Aorta (tissue), 5 donors: ENCODE measurements at places on chromosomes 7 and 10.

DNA sequence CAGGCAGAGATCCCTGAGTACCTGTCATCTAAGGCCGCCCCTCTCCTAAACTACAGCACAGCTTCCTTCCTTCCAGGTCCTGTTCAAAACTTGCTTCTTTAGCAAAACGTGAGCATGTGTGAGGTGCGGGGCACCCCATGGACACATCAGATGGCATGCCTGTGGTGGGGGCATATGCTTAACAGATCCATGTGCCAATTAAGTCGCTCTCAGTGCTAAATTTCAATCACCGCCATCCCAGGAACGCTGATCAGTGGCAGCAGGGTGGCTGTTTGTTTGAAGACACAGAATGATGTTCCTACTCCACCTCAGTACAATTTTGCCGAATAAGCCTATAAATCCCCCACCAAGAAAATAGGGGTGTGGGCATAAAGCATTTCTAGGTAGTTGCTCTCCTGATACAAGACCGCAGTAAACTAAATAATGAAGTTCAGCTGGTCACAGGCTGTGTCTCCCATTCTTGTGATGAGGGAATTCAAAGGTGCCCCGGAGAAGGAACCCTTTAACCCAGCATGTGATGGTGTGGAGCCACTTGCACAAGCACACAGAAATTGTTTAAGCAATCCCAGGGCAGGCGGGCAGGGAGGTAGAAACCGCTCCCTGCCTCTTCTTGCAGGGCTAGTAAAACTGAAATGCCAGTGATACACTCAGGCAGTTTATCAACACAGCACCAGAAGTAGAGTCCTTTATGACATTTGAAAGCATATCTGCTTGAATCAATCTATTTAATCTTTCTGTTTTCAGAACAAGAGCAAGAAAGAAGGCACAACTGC lies 205.7 kb downstream of the SORCS1 start:
- DNase-seq: no peak

- DNase-seq: no peak
Measured at GRCh38 chr10:124346831-124347230, 71.9 kb downstream of the OAT start.

DNA sequence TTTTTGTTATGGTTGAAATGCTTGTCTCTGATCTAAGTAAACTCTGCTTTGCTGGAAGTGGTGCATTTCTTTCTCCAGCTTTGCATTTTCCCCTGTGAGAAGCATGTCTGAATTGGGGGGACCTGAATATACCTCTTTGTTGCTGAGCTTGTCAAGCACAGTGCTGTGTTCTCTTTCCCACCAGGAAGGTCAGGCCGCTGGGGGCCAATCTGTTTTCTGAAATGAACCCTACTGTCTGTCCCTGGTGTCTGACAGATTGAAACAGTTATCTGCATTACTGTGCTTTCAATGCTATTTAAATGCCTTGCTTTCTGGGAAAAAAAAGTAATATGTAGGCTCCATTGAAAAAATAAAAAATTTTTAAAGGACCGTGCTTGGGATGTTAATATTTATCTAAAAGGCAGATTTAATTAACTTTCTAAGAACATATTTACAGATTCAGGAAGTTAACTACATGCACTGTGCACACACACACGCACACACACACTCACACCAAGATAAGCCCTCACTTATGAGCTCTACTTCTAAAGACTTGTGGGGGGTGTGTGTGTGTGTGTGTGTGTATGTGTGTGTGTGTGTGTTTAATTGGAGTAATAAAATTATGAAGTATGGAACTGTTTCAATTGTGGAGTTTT lies 127.0 kb upstream of the FZD1 start:
- no peak for DNase-seq

- DNase-seq: peak; percentile 49
Measured at GRCh38 chr7:87474533-87475358, 734 bp downstream of the ABCB4 start.

- no peak for DNase-seq
Measured at GRCh38 chr10:110706690-110707098, 62.6 kb downstream of the RBM20 start.

- no peak for DNase-seq
Measured at GRCh38 chr7:99498546-99498944, 1.5 kb downstream of the ZNF394 start.

- no peak for DNase-seq
Measured at GRCh38 chr10:119238577-119238976, 31.2 kb downstream of the GRK5 start.

DNA sequence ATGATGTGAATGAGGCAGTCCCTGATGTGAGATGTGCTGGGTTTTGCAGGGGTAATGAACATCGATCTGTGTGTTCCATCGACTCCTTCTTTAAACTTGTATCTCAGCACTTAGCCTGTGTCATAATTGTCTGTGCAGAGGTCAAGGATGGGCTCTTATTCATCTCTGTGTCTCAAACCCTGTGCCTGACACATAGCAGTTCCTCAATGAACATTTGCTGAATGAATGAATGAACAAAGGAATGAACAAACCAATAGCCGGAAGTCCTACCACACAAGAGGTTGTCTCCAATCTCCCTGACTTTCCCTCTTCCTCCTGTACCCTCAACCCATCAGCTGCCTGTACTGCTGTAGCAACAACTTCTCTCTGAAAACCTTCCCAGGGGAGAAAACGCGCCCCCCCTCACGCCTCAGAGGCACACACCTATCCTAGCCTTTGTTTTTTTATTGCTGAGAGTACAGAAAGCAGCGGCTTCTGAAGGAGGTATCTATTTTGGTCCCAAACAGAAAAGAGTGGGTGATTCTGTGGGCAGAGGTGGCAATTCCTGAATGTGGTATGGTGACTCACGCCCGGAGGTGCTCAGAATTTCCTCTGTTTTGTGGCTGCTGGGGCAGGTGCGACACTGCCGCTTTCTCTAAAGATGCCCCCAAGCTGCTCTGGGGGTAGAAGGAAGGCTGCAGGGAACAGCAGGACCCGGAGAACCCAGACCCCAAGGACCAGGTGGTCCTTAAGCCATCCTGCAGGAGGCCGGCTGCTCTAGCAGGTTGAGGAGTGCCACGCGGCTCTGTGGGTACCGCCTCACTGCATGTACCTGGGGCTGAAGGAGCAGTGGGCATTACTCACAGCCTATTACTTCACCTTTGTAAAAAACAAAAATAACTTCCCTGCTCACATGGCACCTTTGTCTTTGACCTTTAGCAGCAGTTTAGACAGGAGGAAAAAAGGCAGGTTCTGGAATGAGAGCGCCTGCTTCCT lies 9.6 kb downstream of the IL2RA start:
- no peak for DNase-seq

- no peak for DNase-seq
Measured at GRCh38 chr7:32275216-32276009, 205.2 kb upstream of the PDE1C start.

GRCh38 chr7:139992353-139993044 lies 70.3 kb downstream of the PARP12 start:
- no peak for DNase-seq

DNA sequence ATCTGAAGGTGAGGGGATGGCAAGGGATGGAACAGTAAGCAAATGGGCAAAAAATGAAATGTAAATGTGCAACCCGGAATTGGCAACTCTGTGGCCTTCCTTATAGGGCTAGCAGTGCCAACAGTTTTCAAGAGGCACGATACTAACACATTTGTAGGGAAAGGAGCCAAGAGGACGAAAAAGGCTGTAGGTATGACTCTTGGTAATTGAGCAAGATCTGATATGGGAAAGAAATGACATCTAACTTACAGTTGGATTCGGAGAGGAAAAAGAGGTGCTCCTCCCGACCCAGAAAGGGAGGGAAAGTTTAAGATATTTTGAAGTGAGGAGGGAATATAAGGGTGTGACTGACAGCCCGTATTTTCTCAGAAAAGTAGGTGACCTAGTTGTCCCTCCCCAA lies 2.1 kb upstream of the CREM start:
- no peak for DNase-seq

- DNase-seq: no peak
Measured at GRCh38 chr7:69898189-69898588, 299.9 kb downstream of the AUTS2 start.

GRCh38 chr7:84144935-84145334 lies 49.7 kb downstream of the SEMA3A start:
- no peak for DNase-seq

GRCh38 chr7:45149606-45150005 lies 8.0 kb upstream of the RAMP3 start:
- peak; percentile 12 for DNase-seq

GRCh38 chr7:150686030-150686631 lies 625 bp downstream of the GIMAP2 start:
- no peak for DNase-seq

DNA sequence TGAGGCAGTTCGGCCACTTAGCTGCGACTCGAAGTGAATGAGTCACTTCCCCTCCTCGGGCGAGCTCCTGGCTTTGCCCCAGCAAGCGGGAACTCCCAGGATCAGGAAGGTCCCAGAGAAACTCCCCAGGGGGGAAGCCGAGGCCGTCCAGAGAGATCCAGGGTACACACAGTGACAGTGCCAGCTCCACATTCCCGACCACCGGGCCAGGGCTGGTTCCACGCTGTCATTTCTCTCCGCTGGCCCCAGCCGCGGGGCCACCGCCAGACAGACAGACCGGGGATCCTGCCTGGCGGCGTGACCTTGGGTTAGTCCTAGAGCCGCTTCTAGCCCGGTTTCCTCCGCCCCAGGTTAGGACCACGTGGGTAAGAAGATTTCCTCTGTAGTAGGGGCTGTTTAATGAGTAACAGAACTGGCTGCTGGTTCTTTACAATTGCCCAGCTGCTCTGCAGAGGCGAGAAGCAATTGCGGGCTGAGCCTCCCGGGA lies 463 bp upstream of the UPP1 start:
- DNase-seq: peak; percentile 95

DNA sequence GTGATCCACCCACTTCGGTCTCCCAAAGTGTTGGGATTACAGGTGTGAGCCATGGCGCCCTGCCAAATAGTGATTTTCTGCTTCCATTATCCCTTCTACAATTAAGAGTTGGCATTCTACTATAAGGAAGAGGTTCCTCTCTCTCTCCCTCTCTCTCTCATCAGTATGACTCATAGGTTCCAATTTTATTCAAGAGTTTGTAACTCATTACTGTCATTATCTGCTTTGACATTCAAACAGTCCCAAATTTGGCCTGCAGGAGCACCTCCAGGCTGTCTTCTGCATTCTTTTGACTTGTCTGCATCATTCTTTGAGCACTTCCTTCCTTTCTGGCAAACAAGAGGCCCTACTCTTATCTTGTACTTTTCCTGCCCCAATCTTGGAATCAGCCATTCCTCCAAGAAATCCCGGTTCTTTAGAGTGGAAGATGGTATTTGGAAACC lies 33.2 kb upstream of the CALU start:
- no peak for DNase-seq

DNA sequence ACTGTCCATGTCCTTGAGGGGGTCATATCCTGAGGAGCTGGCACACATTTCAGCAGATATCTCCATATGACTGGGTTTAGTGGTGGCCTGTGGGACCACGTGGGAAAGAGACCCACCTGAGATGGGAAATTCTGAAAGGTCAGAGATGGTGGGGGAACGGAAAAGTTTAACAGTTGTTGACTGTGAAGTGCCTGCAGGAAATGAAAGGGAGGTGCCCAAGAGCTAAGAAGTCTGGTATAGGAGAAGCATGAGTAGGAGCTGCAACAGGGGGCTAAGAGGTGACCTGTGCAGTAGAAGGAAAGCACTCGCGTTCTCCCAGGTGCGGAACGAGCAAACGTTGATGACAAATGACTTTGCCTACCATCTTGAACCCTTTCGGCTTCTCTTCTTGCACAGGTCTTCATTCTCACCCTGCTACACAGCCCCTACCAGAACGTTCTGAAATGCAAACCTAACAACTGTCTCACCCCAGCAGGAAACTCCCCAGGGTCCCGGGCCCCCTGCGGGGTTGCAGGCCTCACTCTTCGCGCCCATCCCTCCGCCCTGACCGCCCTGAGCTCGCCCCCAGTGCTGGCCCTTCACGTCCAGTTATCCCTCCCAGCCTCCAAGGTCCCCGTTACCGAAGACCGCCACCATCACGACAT lies 9.8 kb upstream of the FXYD4 start:
- DNase-seq: no peak

GRCh38 chr10:134247-135131 lies 766 bp upstream of the ZMYND11 start:
- peak; percentile 51 for DNase-seq

- DNase-seq: no peak
Measured at GRCh38 chr7:138882249-138882648, 84.3 kb upstream of the ATP6V0A4 start.

- DNase-seq: no peak
Measured at GRCh38 chr10:43027331-43027955, 49.4 kb upstream of the RET start.

DNA sequence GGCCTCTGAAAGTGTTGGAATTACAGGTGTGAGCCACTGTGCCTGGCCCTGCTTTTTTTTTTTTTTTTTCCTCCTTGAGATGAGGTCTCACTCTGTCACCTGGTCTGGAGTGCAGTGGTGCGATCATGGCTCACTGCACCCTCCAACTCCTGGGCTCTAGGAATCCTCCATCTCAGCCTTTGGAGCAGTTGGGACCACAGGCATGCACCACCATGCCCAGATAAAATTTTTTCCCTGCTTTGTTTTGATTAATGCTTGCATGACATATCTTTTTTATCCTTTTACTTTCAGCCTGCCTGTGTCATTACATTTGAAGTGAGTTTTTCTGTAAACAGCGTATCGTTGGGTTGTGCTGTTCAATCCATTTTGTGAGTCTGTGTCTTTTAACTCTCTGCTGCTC lies 97.0 kb downstream of the ANKRD61 start:
- DNase-seq: no peak

GRCh38 chr7:64884085-64884912 lies 18.8 kb upstream of the ZNF273 start:
- no peak for DNase-seq

- no peak for DNase-seq
Measured at GRCh38 chr7:69568266-69568665, 30.0 kb upstream of the AUTS2 start.

DNA sequence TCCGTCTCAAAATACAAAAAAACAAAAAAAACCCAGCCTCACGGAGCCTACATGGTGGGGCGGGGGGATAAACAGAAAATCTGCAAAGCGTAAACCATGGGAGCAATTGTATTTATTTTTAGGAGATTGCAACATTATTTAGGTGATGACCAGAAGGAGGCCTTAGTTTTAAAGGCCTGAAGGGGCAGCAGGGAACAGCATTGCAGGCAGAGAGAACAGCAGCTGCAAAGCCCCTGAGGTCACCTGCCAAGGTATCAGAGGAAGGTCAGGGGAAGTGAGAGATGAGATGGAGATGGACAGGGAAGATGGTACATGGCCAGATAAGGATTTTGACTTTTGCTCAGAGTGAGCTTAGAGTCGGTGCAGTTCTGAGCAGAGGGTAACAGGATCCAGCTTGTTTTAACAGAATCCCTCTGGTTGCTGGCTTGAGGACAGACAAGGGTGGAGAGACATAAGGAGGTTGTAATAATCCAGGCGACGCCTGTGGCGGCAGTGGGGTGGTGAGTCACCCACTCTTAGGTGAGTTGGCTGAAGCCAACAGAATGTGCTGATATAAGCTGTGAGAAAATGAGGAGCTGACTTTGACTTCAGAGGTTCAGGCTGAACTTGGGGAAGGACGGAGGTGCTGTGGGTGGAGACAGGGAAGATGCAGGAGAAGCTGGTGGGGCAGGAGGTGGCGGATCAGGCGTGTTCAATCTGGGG lies 82.3 kb upstream of the GTF2I start:
- DNase-seq: no peak

- no peak for DNase-seq
Measured at GRCh38 chr7:141954334-141954733, 7.6 kb upstream of the CLEC5A start.

GRCh38 chr10:75097666-75098285 lies 13.7 kb upstream of the SAMD8 start:
- no peak for DNase-seq
